ENCODE measurements at places on chromosomes 2 and 18.

GRCh38 chr2:65379721-65380171 is 52.7 kb downstream of the SPRED2 start:
- DNase-seq: no peak

GRCh38 chr2:71153585-71154224 is 23.3 kb downstream of the MPHOSPH10 start:
- no peak for DNase-seq

DNA sequence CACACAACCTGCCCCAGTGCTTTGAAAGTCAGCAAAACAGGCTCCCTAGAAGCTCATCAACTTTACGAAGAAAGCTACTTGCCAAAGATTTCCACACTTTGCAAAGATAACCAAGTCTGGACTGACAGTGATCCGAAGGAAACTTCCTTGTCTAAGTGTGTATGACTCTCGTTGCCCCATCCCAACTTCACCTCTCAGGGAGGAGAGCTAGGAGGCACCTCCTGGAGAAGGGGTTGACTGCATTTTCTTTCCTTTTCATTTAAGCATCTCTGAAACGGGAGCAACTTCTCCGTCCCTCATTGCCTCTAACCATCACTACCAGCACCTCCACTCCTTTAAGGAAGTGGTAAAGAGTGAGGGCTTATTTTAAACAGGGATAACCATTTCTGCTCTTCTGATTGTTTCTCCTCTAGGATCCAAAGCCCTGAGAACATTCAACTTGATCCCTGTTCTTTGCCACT is 7.0 kb downstream of the ZEB2 start:
- DNase-seq: no peak

DNA sequence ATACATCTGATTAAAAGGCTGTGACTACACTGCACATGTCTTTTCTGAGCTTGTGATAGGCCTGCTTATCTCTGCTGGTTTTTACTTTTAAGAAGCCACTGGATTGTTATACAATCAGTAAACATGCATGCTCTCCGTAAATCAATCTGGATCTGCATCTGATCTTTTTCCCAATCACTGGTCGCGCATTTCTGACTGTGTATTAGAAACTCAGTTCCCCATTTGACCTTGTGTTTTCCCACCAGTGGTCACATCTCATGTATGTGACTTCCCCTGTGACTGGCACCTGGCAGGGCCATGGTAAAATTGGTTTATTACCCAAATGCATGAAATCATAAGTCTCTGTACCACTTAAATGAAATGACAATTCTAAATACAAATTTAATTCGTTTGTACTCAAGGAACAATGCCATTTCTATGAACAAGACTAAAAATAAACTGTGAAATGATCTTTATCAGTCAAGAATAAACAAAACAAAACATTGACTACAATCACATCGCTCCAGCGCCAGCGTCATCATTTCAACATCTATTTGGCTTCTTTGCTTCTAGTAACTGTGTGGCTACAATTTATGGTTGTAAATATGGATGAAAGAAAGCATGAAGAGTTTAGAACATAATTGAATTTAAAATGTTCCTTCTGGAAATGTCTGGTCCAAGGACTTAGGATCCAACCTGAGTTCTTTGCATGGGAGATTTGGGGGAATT is 396.6 kb upstream of the TRIB2 start:
- DNase-seq: no peak

GRCh38 chr2:54079331-54079730 is 36.1 kb upstream of the ACYP2 start:
- DNase-seq: no peak

DNA sequence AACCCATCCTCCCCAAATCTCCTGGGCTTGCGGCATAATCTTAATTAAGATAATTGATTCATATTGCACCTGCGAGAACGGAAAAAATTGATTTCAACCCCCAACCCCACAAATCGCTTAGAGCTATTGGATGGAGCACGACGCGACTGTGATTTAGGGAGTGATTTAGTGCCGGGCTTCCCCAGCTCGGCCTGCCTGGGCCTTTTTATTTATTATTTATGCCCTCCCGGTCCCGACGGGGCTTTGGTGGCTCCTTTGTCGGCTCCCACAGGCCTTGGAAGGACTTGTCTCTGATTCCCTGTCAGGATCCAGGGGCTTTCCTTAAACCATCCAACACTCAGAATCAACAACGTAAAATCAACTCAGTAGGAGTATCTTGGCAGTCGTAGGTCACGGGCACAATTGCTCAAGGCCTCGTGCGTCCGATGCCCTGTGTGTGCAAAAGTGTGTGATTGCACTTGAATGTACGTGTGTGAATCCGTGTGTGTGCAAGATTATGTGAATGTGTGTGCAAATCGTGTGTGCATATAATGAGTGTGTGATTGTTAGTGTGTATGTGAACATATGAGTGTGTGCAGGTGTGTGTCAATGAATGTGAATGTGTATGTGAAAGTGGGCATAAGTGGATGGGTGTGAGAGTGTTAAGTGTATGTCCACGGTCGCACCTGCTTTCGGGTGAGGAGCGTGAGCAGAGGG is 4.3 kb upstream of the NEUROD1 start:
- DNase-seq: no peak

DNA sequence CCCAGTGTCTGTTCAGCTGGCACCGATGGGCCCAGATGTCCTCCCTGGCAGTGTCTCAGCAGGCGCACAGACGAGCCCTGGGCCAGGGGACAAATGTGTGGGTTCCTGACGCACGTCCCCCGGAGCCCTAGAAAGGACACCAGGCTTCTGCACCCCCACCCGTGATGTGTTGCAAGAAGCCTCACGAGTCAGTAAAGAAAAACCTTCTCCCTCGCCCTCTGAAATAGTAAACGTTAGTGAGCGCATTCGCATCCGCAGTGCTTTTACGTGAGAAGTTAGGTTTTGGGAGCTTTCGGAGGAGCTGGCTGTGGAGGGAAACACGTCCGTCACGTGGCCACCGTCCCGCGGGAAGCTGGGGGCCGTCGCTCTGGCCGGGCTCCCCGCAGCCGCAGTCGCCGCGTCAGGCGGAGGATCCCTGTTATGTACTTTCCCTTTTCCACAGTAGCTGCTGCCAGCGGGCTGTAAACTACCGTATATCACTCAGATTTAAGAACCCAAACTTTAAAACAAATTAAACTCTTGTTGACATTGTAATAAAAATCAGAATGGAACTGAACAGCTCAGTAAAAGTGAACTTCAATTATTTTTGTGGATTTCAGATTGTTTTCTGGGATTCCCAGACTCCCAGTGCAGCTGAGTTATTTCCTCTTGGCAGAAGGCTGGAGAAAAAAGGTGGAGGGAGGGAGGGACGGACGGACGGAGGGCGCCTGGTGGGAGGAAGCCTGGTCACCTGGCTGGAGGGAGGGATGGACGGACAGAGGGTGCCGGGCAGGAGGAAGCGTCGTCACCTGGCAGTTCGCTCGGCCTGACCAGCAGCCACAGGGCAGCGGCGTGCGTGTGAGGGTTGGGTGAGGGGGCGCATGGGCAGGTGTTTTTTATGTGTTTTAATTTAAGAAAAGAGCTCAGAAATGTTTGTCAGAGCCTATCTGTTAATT is 112.1 kb downstream of the NFATC1 start:
- DNase-seq: no peak

DNA sequence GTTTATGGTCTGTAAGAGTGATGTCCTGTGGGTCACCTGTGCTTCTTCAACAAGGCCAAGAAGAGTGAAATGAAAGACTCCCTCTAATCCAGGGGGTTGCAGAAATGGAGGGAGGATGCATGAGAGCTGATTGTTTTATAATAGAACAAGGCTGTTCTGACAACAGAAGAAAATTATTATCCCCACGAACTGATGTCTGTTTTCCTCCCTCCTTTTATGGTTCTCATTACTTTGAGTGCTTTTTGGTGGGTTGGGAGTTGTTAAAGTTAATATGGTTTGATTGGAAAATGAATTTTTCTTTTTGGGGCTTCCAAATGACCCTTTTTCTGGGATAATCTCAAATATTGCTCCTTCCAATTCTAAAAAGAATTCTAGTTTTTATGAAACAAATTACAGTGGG is 33.6 kb downstream of the GATA6 start:
- DNase-seq: no peak

DNA sequence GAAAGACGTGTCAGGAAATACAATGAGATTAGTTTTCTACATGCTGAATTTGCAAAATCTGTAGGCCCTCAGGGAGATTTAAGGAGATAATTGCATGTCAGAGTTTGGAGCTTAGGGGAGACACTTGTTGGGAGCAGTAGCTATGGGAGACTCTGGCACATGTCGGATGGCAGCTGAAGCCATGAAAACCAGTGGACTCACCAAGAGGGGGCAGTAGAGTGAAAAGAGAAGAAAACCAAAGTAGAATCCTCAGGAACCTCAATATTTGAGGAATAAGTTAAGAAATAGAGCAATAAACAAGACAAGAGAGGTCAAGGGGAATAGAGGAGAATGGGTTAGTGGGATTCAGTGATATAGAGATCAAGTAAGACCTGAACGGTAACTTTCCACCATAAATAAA is 24.8 kb downstream of the RUFY4 start:
- DNase-seq: no peak

DNA sequence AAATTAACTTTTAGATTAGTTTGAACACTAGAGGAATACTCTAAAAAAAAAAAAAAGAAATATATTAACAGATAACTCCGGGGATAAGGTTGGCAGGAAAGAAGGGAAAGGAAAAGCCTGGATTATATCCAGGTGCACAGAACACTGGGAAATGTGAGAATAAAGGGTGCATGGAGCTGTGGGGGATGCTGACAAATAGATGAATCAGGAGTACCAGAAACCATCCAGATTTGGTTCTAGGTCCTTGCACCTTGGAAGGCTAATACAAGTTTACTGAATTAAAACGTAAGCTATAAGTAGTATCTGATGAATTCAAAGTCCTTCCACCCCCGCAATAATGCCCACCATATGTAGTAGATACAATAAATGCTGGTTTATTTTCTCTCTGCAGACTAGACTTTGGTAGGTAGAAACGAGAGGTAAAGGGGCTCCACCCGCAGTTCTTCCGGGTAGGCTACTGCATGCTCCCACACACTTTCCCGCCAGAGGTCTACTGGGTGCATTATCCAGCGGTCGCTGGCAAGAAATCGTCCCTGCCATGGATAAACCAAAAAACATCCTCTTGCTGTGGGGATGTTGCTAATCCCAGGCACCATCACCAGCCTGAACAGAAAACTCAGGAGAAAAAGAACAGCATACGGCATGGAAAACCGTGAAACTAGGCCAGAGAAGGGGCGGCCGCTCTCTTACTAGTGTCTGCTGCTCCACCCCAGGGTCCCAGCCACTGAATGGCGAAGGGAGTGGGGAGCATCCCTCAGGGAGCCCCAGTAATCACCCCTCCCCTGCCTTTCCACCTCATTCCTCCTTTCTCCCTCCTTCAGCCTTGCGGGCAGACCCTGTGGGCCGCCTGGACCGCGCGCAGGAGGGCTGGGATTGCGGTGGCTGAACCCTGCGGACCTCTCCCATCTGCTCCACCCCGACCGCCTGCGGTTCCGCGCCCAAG is 1.5 kb downstream of the CNRIP1 start:
- no peak for DNase-seq

- no peak for DNase-seq
Observed at GRCh38 chr2:4908461-4908860, 783.7 kb upstream of the SOX11 start.

DNA sequence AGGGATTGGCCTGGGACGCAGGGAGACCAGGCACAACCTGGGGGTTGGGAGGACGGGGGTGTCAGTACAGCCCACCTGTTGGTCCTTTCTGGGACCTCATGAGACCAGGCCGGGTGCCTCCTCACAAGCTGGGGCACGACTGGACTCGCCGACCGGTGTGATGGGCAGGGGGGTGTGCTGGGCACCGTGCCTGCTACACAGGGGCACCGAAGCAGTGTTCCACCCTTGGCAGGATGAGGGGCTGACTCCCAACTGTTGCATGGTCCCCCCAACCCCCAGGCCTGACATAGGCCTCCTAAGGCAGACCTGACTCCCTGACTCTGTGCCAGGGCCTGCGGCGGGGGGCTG is 256.7 kb downstream of the ATAD2B start:
- no peak for DNase-seq

DNA sequence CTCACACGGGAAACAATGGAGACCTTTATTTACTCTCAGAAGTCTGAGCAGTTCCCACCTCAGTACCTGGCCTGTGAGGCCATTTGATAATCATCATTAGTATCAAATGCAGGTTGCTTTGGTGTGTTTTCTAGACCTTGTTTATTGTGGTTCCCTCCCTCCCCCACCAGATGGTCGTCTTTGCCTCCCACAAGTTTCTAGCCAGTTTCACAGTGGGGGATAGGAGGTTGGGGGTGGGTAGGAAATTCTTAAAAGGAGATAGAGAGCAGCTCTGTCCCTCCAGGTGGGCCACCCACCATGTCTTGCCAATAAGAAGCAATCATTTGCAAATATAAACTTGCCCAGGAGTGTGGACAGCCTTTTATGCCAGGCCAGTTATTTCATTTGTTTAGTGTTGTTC is 31.3 kb downstream of the SETBP1 start:
- no peak for DNase-seq

DNA sequence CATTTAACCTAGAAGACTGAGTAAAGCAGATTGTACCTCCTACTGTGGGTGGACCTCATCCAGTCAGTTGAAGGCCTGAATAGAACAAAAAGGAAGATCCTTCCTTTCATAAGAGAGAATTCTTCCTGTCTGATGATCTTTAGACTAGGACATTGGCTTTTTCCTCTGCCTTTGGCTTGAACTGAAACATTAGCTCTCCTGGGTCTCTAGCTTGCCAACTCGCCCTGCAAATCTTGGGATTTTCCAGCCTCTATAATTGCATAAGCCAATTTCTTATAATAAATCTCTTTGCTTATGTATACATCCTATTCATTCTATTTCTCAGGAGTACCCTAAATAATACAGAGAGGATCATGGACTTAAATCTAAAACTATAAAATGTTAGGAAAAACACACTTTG is 6.2 kb upstream of the KDSR start:
- no peak for DNase-seq

- DNase-seq: no peak
Observed at GRCh38 chr2:54685263-54685775, 38.1 kb upstream of the EML6 start.

DNA sequence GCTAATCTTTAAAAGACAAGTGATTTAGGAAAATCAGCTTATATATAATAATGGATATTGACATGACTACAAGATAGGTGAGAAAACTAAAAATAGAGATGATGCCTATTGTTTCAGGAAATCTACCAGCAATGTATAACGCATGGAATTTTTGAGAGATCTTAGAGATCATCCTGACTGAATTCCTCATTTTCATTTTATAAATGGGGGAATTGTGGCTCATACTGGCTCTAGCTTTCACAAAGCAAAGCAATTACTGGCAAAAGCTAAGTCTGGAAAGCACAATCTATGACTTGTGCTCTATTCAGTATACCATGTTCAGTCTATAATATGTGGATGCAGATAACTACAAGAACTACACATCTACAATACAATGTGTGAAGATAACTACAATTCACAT is 51.9 kb upstream of the FANCL start:
- DNase-seq: no peak

DNA sequence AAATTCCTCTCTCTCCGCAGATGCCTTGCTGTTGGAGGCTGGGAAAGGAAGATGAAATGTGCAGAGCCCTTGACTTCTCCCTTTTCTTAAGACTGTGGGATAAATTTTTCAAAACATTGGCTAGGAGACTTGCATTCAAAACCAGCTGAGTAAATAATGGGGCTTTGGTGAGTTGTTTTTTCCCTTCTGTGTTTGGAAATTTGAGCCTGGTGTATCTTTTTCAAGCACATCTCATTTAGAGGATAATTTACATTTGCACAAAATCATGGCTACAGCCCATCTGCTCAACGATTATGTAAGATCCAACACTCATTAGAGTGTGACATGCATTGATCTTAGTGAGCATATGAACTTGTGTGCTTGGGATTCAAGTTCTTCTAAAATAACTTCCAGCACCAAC is 112.1 kb upstream of the ATP8B1 start:
- DNase-seq: no peak

Measured in activated CD8-positive, alpha-beta memory T cell treated with anti-CD3 and anti-CD28 coated beads for 24 hours (primary cell).